ENCODE measurements at places on chromosomes 2 and 18. TPM values are rescaled to one million over a fixed set of nuclear protein-coding genes. Genes with fewer than 3 reads are reported as not detected.

GRCh38 chr18:27685807-27686412 lies 491.0 kb downstream of the CDH2 start:
- DNase-seq, result no peak

DNA sequence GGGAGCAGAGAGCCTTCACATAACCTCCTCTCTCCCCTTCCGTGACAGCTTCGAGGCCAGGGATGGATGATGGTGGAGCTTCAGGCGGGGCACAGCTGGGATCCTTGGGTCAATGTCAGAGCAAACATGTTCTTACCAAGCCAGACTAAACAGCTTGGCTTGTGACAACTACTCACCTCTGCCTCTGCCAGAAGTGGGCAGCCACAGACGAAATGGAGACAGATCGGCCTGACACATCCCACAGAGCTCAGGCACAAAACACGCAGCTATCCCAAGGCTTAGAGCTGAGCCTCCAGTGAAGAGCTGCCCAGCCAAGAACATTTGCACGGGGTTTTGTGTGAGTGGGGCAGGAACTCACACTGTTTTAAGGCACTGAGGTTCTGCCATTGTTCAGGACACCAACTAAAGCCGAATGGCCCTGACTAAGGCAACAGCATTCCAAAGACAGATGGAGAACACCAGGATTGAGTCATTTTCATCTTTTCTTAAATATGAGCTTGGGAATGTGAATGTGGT lies 12.8 kb downstream of the PXDN start:
- DNase-seq, result no peak

GRCh38 chr2:620004-620403 lies 57.2 kb downstream of the TMEM18 start:
- DNase-seq, result no peak

- no peak for DNase-seq
Measured at GRCh38 chr2:69375494-69376353, 11.3 kb downstream of the GFPT1 start.

- DNase-seq, result no peak
Measured at GRCh38 chr2:159176555-159176954, 109.9 kb downstream of the WDSUB1 start.

The ZNF396 gene
- total RNA-seq, result 1.6 TPM

The E2F6 gene
- total RNA-seq, result 9.6 TPM

GRCh38 chr2:118310681-118311429 lies 222.6 kb downstream of the INSIG2 start:
- peak; percentile 39 for DNase-seq

DNA sequence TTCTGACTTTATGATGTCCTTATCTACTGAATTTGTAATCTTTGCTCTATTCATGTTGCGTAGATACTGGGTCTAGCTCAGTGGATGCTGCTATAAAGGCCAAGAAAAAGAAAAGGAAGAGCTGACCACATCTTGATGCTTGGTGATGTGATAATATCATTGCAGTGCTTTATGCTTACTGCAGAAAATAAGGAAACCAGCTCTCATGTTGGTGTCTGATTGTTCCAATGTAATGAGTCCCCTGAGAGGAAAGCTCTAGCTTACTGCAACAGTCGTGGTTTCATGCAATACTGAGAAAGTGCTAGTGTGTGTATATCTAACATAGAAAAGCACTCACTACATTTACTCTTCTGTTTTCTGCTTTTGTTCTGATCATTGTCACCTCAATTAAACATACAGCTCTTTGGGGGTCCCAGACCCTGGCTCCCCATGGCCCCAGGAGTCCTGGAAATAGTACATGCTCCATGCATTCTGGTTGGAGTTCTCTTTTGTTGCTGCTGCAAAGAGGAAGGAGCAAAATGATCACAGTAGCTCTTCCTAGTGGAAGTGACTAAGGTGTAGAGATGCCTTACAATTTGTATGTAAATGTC lies 338.8 kb downstream of the CYRIA start:
- DNase-seq, result no peak

The SCN1A gene
- total RNA-seq, result 0.10 TPM

DNA sequence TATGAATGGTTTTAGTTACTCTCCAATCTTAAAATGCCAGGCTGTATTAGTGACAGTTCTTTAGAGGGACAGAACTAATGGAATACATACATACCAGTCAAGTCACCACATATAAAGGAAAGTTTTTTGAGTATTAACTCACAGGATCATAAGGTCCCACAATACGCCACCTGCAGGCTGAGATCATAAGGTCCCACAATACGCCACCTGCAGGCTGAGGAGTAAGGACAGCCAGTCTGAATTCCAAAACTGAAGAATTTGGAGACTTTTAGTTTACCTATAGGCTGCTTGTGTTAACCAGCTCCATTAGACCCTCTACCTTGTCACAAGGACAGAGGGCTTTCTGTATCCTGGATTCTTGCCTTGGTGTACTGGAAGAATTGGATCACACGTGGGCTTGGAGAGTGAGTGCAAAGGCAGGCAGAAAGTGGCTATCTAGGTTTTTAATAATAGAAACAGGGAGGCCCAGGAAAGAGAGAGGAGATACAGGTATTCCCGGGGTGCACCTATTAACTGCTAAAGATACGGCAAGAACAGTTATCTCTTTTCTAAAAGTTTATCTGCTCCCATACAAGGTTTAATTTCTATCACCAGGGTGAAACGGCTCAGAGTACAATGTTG lies 234.9 kb upstream of the CYRIA start:
- DNase-seq, result no peak

- DNase-seq, result no peak
Measured at GRCh38 chr2:217163987-217164386, 304.1 kb upstream of the TNP1 start.

The SPC25 gene
- total RNA-seq, result 8.2 TPM

GRCh38 chr2:199259671-199260070 lies 198.1 kb downstream of the SATB2 start:
- no peak for DNase-seq

The AMER3 gene
- under 0.01 TPM for total RNA-seq

DNA sequence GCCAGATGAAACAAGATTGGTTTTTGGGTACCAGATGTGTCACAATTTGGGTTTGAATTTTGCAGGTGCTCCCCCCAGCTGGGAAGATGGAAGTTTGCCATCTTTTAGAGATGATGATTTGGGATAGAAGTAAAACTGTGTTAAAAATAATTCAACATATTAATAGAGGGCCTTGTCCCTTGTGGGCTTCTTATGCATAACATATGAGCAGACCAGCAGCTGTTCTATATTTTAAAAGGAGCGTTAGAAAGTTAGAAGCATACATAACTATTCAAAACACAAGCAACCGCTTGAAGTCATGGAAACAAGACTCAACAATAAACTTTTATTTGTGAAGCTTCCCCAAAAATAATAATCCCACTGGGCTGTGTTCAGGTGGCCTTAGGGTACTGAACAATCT lies 62.8 kb downstream of the EFEMP1 start:
- DNase-seq, result peak; percentile 79

- no peak for DNase-seq
Measured at GRCh38 chr2:26076001-26076587, 42.2 kb downstream of the RAB10 start.

The ALK gene
- 0.10 TPM for total RNA-seq

GRCh38 chr18:49681387-49681786 lies 119.5 kb downstream of the LIPG start:
- DNase-seq, result no peak

DNA sequence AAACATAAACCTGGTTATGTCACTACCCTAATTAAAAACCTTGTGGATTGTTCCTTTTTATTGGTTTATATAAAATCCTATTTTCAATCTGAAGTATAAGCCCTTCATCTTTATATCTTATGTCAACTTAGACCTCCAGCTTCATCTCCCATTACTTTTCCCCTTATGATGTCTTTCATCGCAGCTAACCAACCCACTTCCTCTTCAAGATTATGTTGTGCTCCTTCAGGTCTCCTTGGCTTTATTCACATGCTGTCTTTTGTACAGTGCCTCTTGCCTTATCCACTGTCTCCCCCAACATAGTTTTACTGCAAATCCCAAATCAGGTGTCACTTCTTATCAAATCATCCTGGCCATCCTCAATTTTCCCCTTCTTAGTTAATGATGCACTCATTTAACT lies 25.9 kb downstream of the MBD5 start:
- no peak for DNase-seq

- DNase-seq, result no peak
Measured at GRCh38 chr2:72145658-72146329, 1.9 kb downstream of the CYP26B1 start.

- no peak for DNase-seq
Measured at GRCh38 chr18:46046126-46046525, 25.9 kb downstream of the PSTPIP2 start.

DNA sequence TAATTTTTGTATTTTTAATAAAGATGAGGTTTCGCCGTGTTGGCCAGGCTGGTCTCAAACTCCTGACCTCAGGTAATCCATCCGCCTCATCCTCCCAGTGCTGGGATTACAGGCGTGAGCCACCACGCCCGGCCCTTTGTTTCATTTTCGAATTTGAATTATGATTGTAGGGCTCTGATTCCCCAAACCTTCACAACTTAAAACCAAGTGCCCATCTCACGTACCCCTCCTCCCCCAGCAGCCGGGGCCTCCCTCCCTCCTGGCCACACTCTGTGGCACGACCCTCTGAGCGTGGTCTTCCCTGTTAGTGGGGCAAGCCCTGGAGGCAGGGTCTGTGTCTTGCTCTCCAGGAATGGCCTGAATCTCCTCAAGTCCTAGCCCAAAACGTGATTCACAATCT lies 166.5 kb downstream of the ASB1 start:
- DNase-seq, result no peak

DNA sequence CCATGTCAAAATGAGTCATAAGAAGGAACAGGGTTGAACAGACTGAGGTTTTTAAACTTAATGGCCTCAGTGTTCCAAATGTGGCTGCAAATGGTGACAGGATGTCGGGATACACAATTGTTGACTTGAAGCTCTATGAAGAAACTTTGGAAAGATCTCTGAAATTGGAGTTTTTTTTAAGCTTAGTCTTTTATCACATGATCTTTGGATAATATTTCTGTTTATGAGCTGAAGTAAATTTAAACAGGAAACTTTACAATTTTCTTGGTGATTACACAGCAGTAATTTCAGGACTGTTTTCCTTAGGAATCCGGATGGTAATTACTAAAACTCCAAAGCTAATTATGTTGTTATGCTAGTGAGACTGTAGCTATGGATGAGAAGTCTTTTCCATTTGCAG lies 199.1 kb upstream of the NRXN1 start:
- DNase-seq, result no peak

DNA sequence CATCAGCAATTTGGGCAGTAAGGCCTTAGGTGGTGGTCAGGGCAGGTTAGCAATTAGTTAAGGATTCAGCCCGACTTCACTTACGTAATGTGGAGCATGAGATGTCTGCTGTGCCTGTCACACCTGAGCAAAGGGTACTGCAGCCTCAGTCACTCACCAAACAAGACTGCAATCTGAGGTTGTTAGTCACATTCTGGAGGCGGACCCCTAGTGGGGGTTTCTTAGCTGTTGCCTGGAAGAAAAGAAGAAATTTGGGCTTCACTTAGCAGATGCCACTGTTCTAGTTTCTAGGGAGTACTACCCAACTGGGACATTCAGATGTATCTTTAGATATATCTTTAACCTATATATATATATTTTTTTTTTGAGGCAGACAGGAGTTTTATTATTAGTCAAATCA lies 529.9 kb downstream of the SLC4A3 start:
- DNase-seq, result no peak

DNA sequence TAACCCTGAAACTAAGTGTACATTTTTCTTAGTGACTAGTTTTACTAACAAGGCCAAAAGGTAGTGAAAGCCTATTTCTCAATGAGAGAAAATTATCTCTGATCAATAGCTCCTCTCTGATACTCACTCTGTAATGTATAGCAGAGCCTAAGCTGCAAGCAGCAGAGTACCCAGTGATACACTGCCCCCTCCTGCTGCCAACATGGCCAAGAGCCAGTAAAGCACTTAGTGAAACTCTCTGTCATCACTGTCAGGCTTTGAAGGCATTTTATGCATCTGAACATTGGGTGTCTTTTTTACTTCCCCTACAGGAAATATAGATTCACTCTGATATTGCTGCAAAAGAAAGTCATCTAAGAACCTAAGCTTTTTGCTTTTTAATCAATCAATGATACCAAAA lies 784.1 kb upstream of the CDH7 start:
- DNase-seq, result no peak

DNA sequence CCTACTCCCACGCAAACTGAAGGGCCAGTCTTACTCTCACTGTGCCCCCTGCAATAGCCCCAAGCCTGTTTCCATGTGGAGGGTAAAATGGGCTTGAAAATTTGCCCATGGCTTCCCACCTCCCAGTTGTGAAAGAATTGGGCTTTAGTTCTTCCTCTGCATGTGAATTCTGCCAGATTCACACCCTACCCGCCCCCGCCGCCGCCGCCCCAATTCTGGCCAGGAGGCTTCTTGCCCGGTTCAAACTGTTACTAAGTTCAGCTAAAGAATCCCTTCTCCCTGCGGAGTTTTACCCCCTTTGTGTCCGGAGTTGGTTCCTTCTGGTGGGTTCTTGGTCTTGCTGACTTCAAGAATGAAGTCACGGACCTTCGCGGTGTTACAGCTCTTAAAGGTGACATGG lies 25.5 kb upstream of the SAP130 start:
- no peak for DNase-seq

The TCF23 gene
- total RNA-seq, result 0.20 TPM

GRCh38 chr2:134233728-134234136 lies 20.1 kb upstream of the MGAT5 start:
- no peak for DNase-seq

DNA sequence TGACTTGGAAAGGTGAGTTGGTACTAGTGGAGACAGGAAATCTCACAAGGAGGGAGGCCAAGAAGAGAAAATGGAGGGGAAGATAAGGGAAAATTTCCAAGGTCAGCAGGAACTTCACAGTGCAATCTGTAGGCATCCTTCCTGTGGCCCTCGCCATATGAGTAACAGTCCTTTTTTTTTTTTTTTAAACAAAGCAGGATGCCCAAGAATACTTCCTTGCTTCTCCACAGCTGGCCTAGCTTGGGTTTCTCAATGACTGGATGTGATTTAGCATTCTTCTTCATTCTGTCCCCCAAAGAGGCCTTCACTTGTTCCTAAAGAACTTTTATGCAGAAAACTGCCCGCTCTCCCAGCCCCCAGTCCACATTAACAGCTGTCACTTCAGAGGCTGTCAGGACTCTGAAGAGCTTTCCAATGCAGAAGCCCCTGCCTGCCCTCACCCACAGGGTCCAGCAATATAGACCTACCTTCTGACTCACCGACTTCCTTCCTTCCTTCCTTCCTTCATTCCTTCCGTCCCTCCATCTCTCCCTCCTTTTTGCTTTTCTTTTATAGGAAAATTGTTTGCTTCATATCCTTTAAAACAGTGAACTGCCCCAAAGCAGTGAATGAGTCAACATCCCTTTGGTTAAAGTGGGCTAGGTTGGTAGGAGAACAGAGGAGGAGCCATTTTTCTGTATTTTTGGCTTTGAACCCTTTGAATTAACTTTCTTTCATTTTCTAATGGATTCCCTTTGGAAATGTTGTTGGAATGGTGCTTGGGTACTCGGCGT lies 172.0 kb downstream of the MGAT5 start:
- DNase-seq, result no peak

DNA sequence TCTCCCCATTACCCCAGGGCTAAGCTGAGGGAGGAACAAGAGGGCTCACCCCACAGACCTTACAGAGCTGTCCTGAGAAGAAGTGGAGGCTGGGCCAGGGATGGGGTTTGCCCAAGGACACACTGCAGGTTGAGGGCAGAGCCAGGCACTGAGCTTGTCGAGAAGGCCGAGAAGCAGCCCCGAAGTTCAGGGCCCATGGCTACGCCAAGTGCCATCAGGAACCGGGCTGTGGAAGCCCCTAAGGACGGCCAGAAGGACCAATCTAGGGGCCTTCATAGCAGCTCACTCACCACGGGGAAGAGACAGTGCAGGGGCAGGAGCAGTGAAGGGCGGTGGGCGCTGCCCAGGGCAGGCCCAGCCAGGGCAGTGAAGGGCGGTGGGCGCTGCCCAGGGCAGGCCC lies 18.6 kb upstream of the AGXT start:
- no peak for DNase-seq
